ENCODE measurements at places on chromosomes 13 and 19.

- DNase-seq: no peak
These were observed 8.0 kb upstream of the GPR183 start for GRCh38 chr13:99315186-99315585.

DNA sequence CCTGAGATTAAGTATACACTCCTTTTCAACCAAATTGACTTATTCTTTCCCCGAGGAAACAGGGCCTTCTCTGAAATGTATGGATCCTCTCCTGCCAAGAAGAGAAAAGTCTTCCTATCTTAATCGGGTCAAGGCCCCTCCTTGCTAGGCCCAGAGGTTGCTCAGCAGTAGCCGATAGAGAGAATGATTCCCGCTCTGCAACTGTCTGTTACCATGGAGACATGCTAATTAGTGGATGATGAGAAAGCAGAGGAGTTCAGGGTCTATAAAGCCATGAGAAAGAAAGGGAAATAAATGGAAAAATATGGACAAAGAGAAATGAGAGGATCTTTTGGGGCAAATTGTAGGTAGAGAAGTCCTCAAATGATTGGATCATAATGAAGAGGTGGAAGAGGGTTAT is 103.5 kb downstream of the POU4F1 start:
- no peak for DNase-seq

DNA sequence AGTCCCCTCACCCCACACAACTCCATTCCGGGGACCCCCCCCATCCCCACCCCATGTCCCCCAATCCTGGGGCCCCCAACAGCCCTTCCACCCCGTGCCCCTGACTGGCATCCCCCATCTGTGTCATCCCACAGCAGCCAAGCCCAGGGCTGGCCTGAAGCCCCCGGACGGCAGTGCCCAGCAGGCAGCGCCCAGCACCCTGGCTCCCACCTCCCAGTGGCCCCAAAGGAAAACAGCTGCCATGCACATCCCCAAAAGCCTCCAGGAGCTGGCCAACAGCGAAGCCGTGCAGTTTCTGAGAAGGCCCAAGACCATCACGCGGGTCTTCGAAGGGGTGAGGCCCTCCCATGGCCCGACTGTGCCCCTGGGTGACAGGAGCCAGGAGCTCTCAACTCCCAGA is 1.4 kb downstream of the SYNGR4 start:
- no peak for DNase-seq

DNA sequence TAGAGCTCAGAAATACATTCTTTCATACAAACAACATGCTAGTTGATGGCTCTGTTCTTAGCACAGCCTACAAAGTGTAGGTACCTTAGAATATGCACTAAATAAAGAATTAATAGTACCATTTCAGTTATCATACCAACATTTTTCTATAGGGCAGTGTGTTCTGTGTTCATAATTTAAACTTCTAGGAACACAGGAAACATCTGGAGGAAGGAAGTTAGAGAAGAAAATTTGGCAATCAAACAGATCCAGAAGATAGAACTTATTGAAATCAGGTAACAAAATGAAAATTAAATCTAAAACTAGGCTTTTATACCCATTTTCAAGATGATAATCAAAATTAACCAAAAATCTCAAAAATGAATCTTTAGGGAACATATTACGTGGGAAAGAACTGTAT is 527.5 kb downstream of the DCT start:
- DNase-seq: no peak

DNA sequence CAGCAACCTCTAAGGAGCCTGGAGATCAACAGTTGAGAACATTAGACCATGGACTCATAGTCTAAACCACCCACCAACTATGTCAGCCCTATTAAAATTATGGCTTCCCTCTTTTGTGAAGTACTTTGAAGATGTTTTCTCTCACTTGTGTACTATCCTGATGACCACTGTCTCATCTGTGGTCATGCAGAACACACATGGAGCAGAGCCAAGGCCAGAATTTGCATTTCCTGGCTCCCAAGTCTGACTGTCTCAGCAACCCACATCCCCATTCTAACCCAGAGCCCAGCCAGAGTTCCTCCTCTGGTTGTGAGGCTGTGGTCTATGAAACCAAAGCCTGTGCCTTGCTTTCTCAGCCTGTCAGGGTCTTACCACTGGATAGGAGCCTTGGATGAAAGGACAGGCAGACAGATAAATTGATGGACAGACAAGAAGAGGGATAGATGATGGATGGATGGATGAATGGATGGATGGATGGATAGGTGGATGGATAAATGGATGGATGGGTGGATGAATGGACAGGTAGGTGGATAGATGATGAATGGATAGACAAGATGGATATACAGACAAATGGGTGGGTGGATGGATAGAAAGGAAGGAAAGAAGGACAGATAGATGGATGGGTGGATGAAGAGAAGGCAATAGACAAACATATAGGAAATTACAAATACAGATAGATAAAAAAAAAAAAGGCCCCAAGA is 35.4 kb downstream of the ZNF557 start:
- DNase-seq: no peak

GRCh38 chr13:110306960-110307766 is at the start of the genes COL4A1 and COL4A2:
Gene COL4A1, minus strand, starts transcription at chr13:110307157. Its CDS starts 130 bp downstream, at chr13:110307027.
Gene COL4A2, plus strand, starts transcription at chr13:110307284. Its CDS starts 620 bp downstream, at chr13:110307904.
- no peak for DNase-seq

Data from K562 (cell line).